Fibroblast of skin of abdomen (primary cell): ENCODE measurements at places on chromosomes 5 and 9.

DNA sequence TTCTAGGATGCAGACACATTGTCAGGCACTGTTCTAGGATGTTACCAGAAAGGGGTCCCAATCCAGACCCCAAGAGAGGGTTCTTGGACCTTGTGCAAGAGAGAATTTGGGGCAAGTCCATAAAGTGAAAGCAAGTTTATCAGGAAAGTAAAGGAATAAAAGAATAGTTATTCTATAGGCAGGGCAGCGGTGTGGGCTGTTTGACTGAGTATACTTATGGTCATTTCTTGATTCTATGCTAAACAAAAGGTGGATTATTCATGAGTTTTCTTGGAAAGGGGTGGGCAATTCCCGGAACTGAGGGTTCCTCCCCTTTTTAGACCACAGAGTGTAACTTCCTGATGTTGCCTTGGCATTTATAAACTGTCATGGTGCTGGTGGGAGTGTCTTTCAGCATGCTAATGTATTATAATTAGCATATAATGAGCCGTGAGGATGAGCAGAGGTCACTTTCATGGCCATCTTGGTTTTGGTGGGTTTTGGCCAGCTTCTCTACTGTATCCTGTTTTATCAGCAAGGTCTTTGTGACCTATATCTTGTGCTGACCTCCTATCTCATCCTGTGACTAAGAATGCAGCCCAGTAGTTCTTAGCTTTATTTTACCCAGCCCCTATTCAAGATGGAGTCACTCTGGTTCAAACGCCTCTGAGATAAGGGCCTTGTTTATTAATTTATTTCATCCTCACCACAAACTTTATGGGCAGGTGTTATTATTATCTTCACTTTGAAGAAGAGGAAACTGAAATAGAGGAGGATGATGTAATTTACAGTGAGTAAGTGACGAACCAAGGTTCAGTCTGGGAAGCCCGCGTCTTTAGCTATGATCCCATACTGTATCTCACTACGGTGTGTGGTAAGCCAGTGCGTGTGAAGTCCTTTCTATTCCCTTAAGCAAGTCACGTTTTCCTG is 186.0 kb upstream of the KLF4 start:
- no peak for DNase-seq

- peak; percentile 91 for DNase-seq
Measured at GRCh38 chr5:167802755-167803431, 488.6 kb upstream of the WWC1 start.

DNA sequence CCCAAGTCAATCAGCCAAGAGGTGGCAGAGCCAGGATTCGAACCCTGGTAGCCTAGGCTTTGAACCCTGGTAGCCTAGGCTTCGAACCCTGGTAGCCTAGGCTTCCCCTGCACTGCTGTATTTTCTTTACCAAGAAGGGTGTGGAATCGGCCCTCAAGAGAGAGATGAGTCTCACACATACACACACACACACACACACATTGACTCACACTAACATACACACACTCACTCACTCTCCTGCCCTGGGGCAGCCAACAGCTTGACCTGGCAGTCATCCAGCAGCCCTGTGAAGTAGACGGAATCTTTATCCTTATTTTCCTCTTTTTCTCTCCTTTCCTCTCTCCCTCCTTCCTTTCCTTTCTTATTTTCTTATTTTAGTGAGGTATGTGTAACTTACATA is 55.4 kb upstream of the RPL26L1 start:
- DNase-seq = peak; percentile 96

- no peak for DNase-seq
Measured at GRCh38 chr5:38847559-38848347, 1.9 kb downstream of the OSMR start.

DNA sequence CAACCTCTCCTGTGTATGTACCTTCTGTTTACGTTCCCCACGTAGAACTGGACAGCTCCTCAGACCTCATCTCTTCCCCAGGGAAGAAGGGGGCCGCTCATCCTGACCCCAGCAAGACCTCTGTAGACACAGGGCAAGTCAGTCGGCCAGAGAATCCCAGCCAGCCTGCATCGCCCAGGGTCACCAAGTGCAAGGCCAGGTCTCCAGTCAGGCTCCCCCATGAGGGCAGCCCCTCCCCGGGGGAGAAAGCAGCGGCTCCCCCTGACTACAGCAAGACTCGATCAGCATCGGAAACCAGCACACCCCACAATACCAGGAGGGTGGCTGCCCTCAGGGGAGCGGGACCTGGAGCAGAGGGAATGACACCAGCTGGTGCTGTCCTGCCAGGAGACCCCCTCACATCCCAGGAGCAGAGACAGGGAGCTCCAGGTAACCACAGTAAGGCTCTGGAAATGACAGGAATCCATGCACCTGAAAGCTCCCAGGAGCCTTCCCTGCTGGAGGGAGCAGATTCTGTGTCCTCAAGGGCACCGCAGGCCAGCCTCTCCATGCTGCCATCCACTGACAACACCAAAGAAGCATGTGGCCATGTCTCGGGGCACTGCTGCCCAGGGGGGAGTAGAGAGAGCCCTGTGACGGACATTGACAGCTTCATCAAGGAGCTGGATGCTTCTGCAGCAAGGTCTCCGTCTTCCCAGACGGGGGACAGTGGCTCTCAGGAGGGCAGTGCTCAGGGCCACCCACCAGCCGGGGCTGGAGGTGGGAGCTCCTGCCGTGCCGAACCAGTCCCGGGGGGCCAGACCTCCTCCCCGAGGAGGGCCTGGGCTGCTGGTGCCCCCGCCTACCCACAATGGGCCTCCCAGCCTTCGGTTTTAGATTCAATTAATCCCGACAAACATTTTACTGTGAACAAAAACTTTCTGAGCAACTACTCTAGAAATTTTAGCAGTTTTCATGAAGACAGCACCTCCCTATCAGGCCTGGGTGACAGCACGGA is 86.7 kb downstream of the GOLPH3 start:
- no peak for DNase-seq

DNA sequence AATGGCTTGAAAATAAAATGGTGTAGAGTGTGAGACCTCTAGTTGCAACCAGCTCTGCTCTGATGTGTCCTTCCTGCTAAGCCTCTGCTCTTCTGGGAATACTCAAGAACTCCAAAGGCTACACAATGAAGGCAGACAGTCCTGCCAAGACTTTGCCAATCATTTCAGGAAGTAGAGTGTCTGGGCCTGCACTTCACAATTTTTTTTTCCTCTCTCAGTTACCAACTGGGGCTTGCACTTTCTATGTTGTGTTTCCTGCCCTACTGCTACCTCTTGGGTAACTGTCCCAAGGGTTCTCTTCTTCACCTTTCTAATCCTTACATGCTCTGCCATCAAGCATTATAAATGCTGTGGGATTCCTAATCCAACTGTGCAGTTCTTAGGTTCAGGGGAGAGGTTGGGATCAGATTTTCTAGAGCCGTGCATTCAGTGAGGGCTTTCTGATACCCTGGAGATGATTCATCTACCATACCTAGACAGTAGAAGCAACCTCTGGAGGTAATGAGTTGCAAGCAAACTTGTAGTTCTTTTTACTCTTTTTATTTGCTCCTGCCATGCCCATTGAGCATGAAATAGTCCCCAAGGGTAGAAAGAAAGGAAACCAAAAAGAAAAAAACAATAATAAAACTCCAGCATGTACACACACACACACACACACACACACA is 365.9 kb downstream of the MLLT3 start:
- no peak for DNase-seq

DNA sequence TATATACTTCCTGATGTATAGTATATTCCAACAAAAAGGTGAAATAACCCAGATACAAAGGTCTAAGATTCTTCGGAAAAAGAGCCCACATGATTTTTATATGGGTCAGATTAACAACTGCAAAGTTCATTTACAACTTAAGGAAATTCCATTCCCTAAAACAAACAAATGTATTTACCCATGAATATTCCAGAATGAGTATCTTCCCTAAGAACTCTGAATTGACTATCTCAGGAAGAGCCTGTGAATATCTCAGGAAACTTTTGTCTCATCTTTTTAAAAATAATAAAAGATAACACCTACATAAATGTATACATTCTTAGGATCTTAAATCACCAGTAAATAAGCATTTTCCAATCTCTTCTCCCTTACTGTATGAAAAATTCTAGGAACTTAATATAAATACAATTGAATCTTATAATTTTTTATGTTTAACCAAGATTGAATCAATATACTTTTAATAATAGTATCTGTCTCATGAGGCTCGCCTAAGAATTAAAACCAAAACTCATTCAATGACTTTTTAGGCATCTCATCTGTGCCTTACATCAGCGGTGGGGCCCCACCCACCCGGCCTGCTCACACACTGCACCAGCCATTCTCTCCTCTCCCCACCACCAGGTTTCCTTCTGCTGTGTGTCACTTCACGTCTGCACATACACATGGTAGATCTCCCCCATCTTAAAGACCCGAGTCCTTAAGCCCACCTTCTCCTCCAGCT is 78.1 kb downstream of the RAPGEF1 start:
- no peak for DNase-seq

DNA sequence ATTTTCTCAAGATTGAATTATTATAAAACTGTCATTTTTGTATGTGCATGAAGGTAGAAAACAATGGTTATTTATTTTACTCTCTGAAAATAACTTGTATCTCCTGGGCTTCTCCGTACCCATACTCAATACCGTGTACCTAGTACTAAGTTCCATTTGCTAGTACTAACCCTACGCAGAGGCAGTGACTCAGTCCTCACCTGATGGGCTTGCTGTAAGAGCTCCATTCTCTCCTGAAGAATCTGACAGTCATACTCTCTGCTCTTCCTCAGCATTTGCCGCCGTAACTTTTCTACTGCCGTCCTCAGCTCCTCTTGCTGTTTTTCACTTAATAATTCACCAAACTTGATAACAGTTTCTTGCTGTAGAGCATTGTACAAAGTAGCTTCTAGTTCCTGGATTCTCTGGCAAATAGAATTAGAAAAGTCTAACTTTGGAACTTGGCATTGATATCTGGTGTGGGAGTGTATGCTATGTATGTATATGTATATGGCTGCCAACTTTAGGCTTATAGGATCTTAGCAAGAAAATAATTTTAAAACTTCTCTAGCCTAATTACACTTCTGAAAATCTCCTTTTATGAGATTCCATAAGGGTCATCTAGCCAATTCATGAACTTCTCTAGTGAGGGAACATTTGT is 108.0 kb upstream of the DPYSL3 start:
- DNase-seq = no peak

GRCh38 chr5:157165261-157165660 is 803 bp downstream of the GARIN3 start:
- DNase-seq = no peak

DNA sequence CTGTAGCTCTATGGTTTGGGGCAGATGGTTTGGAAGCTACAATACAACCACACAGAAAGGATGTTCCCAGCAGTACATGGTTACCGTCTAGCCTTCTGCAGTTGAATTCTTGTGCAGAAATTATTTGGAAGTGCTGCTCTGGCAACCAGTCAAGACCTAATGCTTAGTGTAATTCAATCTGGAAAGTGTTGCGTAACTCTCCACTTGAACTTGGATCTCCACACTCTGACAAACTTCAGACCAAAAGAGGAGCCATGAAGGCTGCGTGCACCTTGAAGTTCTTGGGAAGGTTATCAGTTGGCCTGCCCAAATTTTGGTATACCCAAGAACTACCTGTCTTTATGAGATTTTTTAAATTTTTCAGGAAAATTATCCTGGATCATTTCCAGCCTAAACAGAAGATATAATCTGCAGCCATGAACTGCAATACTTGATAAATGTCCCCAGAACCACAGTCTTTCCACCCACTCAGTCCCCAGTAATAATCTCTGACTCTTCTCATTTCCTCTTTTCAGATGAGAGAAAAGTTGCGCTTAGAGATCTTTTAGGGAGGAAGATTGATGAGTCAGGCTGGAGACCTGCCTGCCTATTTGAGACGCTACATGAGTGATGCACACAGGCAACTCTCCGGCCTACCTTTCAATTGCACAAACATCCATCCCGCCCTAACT is 159.9 kb downstream of the FANCC start:
- DNase-seq = peak; percentile 92

GRCh38 chr9:77679661-77680368 is 31.7 kb upstream of the GNA14 start:
- DNase-seq = no peak

DNA sequence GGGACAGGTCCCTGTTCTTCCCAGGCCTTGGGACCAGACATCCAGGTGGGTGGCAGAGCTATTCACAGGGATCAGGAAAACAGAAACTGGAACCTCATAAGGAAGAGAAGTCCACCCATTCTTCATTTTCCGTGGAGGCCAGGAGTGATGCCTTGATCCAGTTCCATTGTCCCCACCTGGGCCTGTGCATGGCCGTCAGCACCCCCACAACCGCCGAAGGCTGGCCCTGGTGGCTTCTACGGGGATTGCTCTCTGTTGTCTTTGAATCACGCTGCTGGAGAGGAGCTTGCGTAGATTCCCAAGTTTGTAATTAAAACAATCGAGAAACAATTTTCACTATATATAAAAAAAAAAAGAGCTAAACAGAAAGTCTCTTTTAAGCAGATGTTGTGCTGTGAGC is 134.4 kb downstream of the MVB12B start:
- no peak for DNase-seq

- DNase-seq = no peak
Measured at GRCh38 chr5:15886156-15886555, 293.4 kb downstream of the MARCHF11 start.

GRCh38 chr5:152092580-152092979 is 167.9 kb upstream of the GLRA1 start:
- DNase-seq = no peak

DNA sequence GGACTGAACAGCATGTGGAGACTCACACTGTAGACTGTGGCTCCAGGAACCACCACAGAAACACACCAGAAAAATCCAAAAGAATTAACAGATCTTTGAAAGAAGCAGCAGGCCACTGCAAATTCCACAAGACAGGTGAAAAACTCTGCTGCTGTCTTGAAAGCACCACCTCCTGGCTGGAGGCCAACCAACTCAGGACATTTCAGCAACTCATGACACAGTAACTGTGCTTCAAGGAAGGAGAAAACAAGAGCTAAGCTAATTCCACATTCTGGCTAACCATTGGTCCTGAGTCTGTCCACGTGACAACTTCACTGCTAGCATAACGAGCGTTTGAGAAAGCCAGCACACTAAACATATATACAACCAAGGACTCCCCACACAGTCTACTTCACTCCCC is 625.1 kb downstream of the PRELID2 start:
- no peak for DNase-seq

DNA sequence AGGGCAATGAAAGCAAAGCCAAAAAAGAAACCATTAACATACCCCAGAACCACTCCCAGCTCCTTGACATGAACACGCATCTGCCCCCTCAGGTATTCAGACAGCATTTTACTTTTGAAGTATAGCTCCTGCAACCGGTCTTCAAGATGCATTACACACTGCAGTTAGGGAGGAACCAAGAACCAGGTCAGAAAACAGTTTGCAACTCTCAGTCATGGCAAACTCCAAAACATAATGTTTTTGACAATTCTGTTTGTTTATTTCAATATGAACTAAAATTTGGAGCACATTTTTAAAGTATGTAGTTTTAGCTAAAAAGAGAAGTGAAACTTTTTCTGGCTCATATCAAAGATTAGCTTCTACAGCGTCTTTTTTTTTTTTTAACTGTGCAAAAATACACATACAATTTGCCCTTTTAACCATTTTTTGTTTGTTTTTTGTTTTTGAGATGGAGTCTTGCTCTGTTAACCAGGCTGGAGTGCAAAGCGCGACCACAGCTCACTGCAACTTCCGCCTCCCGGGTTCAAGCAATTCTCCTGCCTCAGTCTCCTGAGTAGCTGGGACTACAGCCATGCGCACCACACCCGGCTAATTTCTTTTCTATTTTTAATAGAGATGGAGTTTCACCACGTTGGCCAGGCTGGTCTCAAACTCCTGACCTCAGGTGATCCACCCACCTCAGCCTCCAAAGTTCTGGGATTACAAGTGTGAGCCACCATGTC is 12.2 kb upstream of the RAPGEF6 start:
- DNase-seq = no peak
